ENCODE measurements at places on chromosomes 4 and X. TPM values are rescaled to one million over a fixed set of nuclear protein-coding genes. Genes with fewer than 3 reads are reported as not detected.

DNA sequence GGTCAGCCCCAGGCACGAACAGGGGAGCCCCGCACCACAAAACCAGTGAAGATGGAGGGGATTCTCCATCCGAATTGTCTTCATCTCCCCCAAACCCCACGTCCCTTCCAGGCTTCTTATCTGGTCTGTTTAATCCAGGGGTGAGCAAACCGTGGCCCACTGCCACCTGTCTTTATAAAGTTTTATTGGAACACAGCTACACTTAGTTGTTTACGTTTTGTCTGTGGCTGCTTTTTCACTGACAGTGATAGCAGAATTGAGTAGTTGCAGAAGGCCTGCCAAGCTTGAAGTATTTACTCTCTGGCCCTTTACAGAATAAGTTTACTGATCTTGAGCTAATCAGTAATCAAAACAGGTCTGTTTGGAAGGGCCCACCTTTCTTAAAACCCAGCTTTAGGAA, 324.0 kb downstream of the ARHGAP10 start:
- no peak for DNase-seq

- no peak for DNase-seq
Measured at GRCh38 chrX:149757206-149758067, 16.4 kb upstream of the HSFX1 start.

GRCh38 chr4:3452376-3452775, 10.6 kb downstream of the HGFAC start:
- no peak for DNase-seq

DNA sequence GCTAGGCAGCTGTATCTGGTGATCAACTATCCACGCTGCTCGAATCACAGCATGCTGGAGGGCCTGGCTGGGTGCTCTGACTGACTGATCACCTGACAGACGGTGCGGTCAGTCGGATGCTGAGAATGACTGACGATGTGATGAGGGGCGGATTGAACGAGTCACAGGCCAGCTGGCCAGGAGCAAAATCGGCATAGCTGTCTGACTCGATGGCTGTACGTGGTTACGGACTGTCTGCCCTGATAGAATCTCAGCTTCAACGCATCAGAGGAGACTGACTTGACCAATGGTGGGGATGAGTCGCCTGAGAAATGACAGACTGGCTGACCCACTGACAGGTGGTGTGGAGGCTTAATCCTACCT, 1.0 kb upstream of the SUV39H1 start:
- peak; percentile 28 for DNase-seq

DNA sequence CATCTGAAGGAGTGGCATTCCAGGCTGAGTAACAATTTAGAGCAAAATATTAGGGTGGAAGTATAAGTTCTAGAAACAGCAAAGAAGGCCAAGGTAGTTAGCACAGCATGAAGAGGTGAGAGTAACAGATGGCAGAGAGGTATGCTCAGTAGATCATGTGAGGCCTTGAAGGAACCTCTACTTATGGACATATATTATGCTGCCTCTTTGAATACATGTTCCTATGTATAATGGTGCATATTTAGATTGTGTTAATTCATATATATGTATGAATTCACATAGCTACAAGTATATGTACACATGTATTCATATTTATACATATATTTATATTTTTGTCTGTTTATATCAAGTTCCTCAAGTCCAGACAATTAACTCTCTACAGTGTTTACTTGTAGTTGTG, 355.2 kb downstream of the KCTD8 start:
- no peak for DNase-seq

DNA sequence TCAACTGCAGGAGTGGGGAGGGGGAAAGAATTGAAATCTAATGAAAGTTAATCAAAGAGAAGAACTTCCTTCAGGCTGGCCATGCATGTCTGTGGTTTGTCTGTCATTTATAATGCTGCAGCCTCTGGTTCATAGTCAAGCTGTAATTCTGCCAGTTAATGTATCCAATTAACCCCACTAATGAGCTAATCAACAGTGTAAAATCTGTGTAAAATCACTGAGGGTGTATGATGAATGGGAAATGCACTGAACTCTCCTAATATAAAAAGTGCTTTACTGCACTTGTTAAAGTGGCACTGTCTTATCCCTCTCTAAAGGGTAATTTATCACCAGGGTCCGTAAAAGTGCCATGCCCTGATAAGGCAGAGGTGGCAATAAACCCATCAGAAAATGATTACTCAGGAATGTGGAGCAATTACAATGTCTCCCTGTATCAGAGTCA, 798.1 kb downstream of the PDHA2 start:
- no peak for DNase-seq

DNA sequence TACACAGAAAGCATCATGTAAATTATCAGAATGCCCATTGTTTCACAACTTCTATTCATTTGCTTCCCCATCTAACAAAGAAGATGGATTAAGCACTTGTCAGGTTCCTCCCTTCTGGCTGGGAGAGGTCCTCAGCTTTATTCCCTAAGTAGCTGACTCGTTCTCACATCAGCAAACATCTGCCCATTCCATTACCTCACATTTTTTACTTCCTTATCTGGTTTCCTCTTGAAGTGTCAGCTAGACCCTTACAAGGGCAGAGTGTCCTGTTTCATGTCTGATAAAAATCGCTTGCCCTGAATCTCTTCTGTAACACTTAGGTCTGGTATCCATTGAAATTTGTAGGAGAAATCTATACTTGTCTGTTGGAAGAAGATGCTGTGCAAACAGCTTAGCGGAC, 34.7 kb downstream of the TMPRSS11A start:
- DNase-seq: no peak

GRCh38 chrX:1493877-1494510, 41.3 kb upstream of the ASMTL start:
- no peak for DNase-seq

DNA sequence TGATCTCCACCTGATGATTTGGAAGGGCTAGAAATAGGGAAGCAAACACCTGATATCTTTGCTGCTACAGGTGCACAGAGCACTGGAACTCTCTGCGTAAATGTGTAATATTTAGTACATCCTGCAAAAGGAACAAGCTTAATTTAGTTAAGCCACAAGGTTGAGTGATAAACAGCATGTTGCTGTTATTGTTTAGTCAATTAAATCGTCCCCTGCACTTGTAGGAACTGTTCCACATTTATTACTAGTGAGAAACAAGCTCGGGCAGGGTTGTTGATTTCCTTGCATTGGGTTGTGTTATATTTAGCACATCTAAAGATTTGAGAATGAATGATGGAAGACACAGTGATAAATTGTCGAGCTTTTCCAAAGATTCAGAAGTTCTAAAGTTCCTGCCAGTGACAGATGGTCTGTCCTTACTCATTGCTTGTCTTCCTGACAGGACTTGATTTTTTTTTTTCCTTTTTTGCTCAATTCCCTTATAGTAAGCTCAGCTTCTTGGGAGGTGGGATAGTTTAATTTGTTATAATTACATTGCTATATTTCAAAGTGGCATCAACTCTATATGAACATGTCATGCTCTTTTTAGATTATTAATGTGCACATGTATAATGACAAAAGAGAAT, 627.0 kb upstream of the ATOH1 start:
- no peak for DNase-seq

- DNase-seq: peak; percentile 69
Measured at GRCh38 chr4:110586131-110586850, 36.6 kb downstream of the PITX2 start.

PSAPL1 gene
- total RNA-seq: not detected

Measured in IMR-90 (cell line).